ENCODE measurements at places on chromosomes 2 and 18.

- no peak for DNase-seq
These were observed 312.9 kb downstream of the CYP26B1 start for GRCh38 chr2:71834796-71835195.

DNA sequence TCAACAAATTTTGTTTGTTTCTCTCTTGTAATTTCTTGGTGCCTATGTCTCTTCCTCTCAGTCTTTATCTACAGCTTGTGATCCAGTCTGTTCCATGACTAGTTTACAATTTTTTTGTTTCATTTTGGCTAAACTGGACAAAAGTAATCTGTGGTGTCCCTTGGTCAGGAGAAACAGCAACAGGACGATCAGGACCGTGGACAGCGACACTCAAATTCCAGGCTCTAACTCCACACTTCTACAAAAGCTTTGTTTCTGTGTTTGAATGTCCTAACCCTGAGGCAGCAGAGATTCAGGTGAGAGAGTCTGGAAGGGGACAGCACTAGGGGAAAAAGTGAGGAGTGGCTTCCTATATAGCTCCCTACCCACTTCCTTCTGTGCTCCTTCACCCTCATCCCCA lies 593.3 kb upstream of the FANCL start:
- no peak for DNase-seq

GRCh38 chr2:48448274-48449061 lies 81.5 kb upstream of the STON1 start:
- no peak for DNase-seq

DNA sequence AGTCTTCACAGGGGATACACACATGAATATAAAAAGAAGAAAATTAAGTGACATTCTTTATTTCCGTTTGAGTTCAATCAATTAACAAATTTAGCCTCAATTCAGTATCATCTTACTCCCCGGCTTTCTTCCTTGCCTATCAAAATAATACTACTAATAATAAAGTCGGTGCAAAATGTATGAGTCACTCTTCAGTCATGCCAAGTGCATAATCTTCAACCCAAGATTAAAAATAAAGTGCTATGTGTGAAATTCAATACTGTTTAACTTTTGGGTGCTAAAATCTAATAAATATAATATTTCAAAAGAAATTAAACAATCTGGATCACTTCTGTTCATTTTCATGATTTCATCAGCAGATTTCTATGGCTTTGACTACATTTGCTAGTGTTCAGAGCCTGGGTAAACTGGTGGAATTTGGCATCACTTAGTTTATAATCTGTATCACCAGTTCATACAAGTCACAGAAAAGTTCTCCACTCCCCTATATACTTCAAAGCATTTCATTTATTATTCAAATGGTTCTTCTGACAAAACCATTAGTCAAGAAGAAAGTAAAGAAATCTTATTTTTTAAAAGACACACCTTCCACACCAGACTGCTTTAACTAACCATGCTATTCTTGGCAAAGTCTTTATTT lies 183.6 kb downstream of the THADA start:
- no peak for DNase-seq

DNA sequence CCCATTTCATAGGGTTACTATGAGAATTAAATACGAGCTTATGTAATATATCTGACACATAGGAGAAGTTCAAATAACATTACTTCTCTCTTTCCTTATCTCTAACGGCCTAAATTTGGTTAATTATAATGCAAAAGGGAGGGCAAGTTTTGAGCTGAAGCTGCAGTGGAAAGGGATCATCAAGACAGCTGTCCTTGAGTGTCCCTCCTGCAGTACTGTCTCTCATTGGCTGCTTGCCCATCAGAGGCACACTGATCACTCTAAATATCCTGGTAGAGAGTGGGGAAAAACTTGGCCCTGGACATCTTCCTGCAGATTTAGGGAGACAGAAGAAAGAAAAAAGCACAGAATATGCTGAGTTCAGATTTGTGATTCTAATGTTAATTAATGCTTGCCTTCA lies 186.0 kb downstream of the CAMKMT start:
- no peak for DNase-seq

DNA sequence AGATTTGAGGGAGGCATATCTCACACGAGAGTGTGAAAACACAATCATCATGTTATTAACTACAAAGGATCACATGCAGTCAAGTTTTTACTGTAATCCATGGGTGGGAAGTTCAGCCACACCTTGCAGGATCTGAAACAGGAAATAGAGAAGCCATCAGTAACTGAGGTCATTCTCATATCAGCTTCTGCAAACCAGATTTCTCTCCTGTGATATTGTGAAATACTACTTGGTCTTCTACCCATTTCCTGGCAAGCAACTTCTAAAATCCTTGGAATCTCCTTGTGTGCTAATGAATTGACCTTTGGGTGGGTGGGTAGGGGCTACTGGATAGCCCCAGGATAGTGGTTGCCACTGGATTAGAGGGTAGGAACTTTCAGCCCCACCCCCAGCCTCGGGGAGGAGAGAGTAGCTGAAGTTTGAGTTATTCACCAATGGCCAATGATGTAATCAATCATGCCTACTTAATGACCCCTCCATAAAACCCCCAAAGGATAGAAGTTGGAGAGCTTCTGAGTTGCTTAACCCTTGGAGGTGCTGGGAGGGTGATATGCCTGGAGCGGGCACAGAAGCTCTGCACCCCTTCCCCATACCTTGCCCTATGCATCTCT lies 25.6 kb upstream of the TGIF1 start:
- no peak for DNase-seq

GRCh38 chr2:181790716-181791649 lies 100.5 kb upstream of the ITPRID2 start:
- peak; percentile 12 for DNase-seq

DNA sequence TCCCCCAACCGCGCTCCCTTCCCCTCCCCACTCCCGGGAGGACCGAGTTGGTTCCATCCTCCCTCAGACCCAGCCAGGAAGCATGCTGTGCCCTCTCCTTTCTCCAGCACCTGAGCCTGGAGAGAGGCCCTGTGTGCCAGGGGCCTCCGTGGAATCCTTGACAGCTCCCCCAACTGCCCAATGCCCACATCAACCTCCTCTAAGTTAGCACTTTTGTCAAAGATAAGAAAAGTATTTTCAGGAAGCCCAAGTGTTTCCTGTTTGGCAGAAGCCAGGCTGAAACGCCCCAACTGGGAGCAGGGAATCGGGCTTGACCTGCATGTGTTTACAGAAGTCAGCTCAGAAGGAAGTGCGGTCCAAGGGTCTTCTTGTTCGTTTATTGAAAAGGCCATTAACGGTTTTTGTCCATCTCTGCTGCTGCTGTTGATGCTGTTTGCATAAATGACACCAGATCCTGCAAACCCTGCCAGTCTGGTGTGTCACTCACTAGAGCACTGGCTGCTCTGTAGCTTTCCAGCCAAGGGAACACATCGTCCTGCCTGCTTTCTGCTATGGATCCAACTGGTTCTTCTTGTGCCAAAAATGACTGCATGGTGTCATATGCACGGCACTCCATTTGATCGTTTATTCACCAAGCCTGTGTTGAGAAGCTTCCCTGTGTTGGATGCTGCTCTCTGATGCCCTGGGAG lies 35.4 kb upstream of the COL6A3 start:
- no peak for DNase-seq
